ENCODE measurements at places on chromosomes 4 and X.

- DNase-seq, result no peak
Observed at GRCh38 chr4:151862766-151863165, 102.0 kb upstream of the GATB start.

GRCh38 chr4:128424527-128425497 lies 137.2 kb upstream of the PGRMC2 start:
- DNase-seq, result no peak

DNA sequence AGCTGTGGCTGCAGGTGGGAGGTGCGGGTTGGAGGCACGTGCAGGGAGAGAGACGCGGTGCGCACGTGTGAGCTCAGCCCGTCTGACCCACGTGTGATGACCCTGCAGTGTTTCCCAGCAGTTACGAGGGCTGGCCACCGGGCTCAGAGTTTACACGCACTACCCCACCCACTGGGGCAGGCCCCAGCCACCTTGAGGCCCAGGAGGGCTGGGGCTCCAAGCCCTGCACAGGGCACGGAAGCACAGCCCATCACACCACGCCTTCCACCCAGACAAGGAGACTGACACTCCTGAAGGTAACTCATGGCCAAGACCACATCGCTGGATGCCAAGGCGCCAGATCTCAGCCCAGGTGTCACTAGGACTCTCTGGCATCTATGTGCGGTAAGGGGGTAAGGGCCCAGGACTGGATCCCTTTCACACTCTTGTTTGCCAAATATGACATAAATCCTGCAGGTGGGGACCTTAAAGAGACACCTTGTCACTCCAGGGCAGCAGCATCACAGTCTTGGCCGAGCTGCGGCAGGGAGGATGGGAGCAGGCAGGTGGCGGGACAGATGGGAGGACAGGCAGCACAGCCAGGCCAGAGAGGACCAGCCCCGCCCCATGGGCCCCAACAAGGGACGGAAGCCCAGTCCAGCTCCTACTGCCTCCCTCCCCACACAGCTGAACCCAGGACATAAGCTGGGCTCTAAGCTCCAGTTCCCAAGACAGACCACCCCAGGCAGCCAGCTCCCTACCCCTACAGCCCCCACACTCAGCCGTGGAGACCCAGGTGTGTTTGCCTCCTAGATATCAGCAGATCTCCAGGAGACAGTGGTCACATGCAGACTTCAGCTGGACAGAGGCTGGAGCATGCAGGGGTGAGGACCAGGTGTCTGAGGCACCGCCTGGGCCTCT lies 56.8 kb downstream of the ZFYVE28 start:
- no peak for DNase-seq

- DNase-seq, result no peak
Observed at GRCh38 chrX:20352504-20352903, 85.8 kb upstream of the RPS6KA3 start.

GRCh38 chr4:15551740-15552446 lies 82.2 kb downstream of the CC2D2A start:
- no peak for DNase-seq

- no peak for DNase-seq
Observed at GRCh38 chr4:82232891-82233290, 140.9 kb downstream of the HNRNPD start.

GRCh38 chrX:30414144-30414543 lies 105.0 kb upstream of the NR0B1 start:
- DNase-seq, result no peak

- no peak for DNase-seq
Observed at GRCh38 chr4:116058129-116058528, 944.7 kb upstream of the NDST4 start.
